ENCODE measurements at places on chromosomes 5 and 9.

DNA sequence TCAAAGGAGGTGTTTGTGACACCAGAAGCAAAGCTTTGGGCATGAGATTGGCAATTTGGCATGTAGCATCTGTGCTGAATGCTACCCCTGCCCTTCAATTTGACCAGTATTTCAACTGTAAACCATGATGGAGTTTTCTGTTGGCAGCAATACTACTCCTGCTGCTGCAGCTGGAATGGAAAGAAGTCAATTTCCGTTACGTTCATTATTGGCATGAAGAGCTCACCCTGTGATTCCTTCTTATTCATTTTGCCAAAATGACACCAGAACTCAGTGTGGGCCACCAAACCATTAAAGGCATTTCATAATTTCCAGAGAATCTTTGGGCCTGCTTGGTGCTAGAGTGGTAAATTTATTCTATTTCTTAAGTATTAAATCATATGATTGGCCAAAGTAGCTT lies 433.1 kb upstream of the DMAC1 start:
- no peak for DNase-seq

GRCh38 chr9:76759732-76760131 lies 4.5 kb upstream of the PCA3 start:
- no peak for DNase-seq

- no peak for DNase-seq
These were observed 197.4 kb upstream of the ISL1 start for GRCh38 chr5:51185850-51186329.

GRCh38 chr5:177343777-177344176 lies 7.7 kb downstream of the LMAN2 start:
- no peak for DNase-seq

GRCh38 chr9:107935931-107936330 lies 446.4 kb upstream of the KLF4 start:
- no peak for DNase-seq

Measured in mesothelial cell of epicardium (in vitro differentiated cells).